ENCODE measurements at places on chromosomes 16 and 17.

GRCh38 chr17:72733619-72734282, 358.7 kb downstream of the SLC39A11 start:
- no peak overlapping the region for H3K27ac ChIP-seq
- DNase-seq = no peak
- H3K4me1 ChIP-seq = no peaks in the 10 kb centered on the region
- H3K36me3 ChIP-seq = no peaks in the 10 kb centered on the region
- H3K4me3 ChIP-seq = no peak overlapping the region

GRCh38 chr16:18047761-18048160, 288.8 kb downstream of the NPIPA8 start:
- H3K4me3 ChIP-seq = no peak overlapping the region
- H3K27ac ChIP-seq = no peak overlapping the region
- no peak for DNase-seq
- peaks cover 5% of the 10 kb centered on the region for H3K27me3 ChIP-seq

- no peak for DNase-seq
- peaks cover 23% of the 10 kb centered on the region for H3K4me1 ChIP-seq
- no peaks in the 10 kb centered on the region for H3K36me3 ChIP-seq
Measured at GRCh38 chr17:36106493-36106835, 2.8 kb downstream of the CCL4 start.

- H3K27ac ChIP-seq = peak overlapping the region; percentile 64
- no peak overlapping the region for H3K4me3 ChIP-seq
- peaks cover 46% of the 10 kb centered on the region for H3K4me1 ChIP-seq
- H3K27me3 ChIP-seq = no peaks in the 10 kb centered on the region
- DNase-seq = no peak
- H3K36me3 ChIP-seq = no peaks in the 10 kb centered on the region
Measured at GRCh38 chr17:6752068-6752909, 3.6 kb upstream of the XAF1 start.

DNA sequence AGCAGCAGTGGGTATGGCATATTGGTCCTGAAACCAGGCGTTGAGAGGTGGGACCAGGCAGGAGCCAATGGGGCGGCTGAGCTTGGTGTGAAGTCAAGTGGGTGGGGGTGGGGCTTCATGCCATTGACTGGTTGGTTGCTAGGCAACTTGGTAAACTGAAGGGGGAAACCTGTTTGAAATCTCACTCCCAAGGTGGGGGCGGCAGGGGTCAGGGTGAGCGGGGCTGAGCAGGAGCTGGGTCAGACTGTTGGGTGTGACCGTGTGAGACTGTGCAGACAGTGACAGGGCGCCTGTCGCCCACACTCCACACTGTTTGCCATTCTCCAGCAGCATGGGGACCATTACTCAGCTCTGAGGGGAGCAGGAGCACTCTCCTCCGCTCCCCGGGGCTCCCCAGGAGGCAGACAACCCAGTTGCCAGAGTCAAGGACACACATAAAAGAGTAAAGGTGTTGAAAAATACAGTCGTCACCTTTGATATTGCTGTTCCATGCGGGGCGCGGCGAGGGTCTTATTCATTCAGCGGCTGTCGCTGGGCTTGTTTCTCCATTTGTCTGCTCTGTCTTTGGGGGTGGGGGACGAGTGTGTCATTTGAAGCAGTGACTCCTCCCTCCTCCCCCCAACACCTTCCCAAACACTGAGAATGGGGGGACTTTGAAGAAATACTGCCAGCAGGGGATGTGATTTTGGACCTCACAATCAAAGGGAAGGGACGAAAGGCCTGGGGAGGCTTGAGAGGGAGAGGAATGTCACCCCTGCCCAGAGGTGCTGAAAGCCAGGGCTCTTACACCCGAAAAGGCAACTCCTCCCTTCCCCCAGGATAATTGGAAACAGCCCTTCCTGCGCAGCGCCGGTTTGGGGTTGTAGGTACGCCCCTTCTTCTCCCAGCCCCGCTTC, 1.2 kb upstream of the EFNB3 start:
- no peak for DNase-seq
- H3K27ac ChIP-seq = no peak overlapping the region
- H3K27me3 ChIP-seq = peaks cover 57% of the 10 kb centered on the region
- peaks cover 22% of the 10 kb centered on the region for H3K36me3 ChIP-seq
- peaks cover 20% of the 10 kb centered on the region for H3K4me1 ChIP-seq

Data from CD4-positive, alpha-beta T cell (primary cell).